Activated T-helper 1 cell treated with Interleukin-2 at 50 U/mL for 16 hours (primary cell): ENCODE measurements at places on chromosomes 7 and 10.

GRCh38 chr10:116748041-116748440 is 5.7 kb upstream of the HSPA12A start:
- DNase-seq = no peak

- no peak for DNase-seq
Measured at GRCh38 chr7:150323682-150324372, 482 bp upstream of the ACTR3C start.

DNA sequence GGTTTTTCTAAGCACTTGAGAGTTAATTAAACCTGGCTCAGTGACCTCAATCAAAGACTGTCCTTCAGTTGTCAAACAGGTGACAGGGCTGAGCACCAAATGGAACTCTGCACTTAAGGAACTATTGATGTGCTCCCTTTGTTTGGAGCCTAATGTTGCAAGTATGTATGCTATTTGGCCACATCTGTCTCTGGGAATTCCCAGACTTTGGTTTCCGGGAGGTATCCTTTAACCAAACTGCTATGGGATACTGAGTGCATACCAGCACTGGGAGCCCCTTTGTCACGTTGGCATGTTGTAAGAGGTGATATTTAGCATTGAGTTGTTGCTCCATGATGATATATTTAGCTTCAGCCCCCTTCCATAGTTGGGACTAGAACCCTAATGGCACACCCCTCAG is 25.2 kb downstream of the ASZ1 start:
- no peak for DNase-seq

- DNase-seq = no peak
Measured at GRCh38 chr7:110283056-110283455, 807.9 kb upstream of the LRRN3 start.

GRCh38 chr10:96072674-96073073 is 29.3 kb downstream of the CCNJ start:
- DNase-seq = no peak

GRCh38 chr7:18540396-18540795 is 44.8 kb downstream of the HDAC9 start:
- DNase-seq = no peak

GRCh38 chr7:93027044-93027443 is 90.7 kb downstream of the SAMD9 start:
- no peak for DNase-seq

- DNase-seq = no peak
Measured at GRCh38 chr7:148589640-148590039, 926 bp upstream of the C7orf33 start.

GRCh38 chr7:44277851-44278250 is 47.5 kb downstream of the CAMK2B start:
- no peak for DNase-seq

DNA sequence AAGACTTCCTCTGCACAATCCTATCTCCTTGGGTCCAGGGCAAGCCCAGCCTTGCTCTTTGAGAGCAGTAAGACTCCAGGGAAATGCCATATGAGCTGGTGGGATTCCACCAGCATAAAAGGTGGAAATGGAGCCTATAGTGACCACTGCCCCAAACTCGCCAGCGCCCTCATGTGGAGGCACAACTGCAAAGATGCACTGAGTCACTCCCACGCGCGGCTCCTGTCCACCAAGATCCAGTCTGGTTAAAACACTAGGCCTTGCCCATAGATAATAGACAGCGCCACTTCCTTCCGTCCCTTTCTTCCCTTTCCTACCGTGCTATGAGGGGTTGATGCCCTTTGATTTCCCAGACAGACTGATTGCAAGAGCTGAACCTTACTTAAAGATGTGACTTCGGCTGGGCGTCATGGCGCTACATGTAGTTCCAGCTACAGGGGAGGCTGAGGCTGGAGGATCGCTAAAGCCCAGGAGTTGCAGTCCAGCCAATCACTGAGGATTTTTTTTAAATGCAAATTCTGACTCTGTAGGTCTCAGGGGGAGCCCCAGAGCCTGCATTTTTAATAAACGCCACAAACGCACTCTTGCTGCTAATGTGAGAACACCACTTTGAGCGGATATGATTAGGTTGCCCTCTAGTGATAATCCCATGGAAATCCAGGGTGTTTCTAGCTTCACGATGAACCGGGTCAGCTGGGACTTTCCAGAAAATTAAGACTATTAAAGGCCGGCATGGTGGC is 136.5 kb downstream of the EPC1 start:
- DNase-seq = no peak

GRCh38 chr10:83178526-83178925 is 960.8 kb upstream of the GHITM start:
- no peak for DNase-seq

DNA sequence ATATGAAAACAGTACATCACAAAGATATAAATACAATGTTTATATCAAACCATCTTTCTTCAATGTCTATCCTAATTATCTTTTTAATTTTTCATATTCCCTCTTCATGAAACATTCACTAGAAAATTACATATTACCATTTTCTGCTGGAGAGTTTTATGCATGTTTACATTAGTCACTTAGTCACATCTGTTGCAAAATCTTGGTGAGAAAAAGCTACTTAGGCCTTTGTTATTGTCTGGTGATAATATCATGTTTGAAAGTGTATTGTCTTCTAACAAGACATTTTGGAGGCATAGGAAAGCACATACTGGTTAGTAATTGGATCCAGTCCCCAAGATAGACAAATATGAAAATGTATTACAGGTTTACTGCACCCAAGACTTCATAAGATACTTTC is 163.6 kb downstream of the GNAI1 start:
- DNase-seq = no peak

- no peak for DNase-seq
Measured at GRCh38 chr7:148289630-148290029, 300.9 kb upstream of the C7orf33 start.

DNA sequence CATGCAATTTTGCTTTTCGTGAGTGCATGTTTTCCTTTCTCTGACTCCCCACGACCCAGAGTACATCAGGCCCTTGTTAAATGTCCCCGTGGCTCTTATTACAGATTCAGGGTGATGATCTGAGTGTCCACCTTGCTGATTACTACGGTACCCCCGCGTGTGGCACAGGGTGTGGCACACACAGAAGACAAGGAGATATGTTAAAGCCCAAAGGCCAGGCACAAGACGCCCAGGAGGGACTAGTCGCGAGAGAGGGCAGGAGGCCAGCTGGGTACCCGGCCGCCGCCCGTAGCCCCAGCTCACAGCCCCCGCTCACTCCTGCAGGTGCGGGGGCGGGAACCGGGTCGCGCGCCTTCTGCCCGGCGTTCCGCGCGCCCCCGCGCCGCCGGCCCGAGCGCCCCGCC is 281 bp upstream of the EXOC6 start:
- no peak for DNase-seq

DNA sequence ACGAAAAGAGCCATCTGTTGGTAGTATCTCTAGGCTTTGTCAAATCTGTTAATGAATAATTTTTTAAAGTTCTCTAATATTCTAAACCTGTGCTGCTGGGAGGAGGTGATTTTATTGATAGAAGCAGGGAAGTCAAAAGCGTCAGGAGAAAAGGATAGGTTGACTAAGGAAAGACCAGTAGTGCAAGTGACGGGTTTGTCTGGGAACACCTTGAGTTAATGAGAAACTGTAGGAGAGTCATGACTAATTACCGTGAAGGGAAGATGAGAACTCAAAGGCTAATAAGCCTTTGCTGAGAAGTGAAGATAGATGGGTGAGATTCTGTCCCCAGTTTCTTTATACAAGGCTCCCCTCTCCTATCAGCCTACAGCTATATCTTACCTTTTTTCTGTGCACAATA is 5.0 kb upstream of the PDK4 start:
- no peak for DNase-seq

- no peak for DNase-seq
Measured at GRCh38 chr10:97080051-97080776, 105.5 kb downstream of the SLIT1 start.

GRCh38 chr7:25598765-25599164 is 370.5 kb upstream of the NPVF start:
- no peak for DNase-seq

- DNase-seq = no peak
Measured at GRCh38 chr7:159059629-159060028, 85.0 kb downstream of the VIPR2 start.

- no peak for DNase-seq
Measured at GRCh38 chr10:35783305-35783838, 141.3 kb upstream of the FZD8 start.

- DNase-seq = no peak
Measured at GRCh38 chr10:80281784-80282765, 7.4 kb downstream of the MAT1A start.

DNA sequence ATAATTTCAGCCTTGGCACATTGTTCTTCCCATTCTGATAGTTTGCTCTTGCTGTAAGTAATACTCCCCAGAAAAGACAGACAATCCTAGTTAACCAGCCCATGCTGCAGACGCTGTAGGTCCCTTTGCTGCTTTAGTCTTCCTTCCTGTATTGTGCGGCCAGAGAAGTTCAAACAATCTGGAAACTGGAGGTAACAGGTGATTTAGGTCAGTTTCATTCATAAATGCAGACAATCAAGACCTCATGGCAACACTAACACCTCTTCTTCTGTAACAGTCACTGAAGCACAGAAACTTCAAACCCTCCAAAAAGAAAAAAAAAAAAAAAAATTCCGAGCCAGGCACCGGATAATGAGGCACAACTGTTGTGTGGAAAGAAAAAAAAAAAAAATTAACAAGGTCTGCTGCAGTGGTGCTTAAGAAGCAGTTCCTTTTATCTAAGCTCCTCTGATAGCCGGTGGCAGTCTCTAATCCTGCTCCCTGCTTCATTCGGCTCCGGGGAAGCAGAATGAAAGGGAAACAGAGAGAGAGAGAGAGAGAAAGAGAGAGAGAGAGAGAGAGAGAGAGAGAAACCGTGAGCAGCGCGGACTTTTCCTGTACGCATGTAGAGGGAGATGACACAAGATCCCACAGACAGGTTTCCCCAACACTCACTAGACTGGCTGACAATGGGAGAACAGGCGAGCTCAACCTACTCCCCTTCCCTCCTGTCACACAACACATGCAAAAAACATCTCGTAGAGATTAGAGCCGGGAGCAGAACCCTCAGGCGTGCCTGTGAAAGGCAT is at the start of gene SEMA3A:
Gene SEMA3A, minus strand, starts transcription at position 306 of the 788 bp plus-strand sequence. Its CDS starts 203 bp downstream, at position 103.
- DNase-seq = no peak

GRCh38 chr10:102458656-102459055 is 7.3 kb upstream of the C10orf95 start:
- no peak for DNase-seq

GRCh38 chr7:66054063-66054462 is 21.6 kb upstream of the ASL start:
- DNase-seq = no peak

DNA sequence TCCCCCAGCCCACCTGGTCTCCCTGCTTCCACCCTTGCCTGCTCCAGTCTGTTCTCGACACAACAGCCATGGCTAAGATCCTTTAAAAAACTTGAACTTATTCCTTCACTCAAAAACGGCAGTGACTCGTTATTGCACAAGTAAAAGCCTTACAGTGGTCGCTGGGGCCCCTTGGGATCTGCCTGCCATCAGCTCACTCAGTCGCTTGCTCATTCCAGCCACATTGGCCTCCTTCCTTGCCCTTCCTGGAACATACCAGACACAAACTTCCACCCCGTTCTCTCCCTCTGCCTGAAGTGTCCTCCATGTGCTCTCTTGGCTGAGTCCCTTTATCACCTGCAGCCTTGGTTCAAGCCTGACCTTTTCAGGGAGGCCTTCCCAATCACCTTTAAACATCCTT is 4.7 kb downstream of the CCNY start:
- DNase-seq = no peak

DNA sequence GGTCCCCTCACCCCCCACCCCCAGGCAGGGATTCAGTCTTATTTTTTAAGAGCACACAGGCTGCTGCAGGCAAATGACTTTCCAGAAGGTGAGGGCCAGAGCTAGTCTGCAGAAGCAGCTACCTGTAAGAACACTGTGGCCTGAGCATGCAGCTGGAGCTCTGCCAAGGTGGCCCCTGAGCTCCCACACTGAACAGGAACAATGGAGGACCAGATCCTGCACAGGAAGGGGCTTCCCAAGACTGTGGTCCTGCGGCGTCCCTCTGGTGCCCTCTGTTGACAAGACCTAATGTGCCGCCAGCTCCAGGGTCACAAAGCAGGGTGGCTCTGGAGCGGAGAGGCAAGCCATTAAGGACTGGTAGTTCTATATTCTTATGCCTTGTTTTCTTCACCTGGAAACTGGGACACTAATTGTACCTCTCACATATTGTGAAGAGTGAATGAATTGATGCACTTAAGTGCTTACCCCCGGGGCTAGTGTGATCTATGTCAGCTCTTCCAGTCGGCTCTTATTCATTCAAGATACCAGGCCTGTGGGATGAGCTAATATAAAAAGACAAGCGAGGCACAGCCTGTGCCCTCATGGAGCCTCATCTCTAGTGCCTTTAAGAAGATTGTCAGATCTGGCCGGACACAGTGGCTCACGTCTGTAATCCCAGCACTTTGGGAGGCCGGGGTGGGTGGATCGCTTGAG is 8.0 kb upstream of the BEND7 start:
- no peak for DNase-seq

GRCh38 chr7:30459591-30460245 is 18.9 kb downstream of the NOD1 start:
- no peak for DNase-seq

DNA sequence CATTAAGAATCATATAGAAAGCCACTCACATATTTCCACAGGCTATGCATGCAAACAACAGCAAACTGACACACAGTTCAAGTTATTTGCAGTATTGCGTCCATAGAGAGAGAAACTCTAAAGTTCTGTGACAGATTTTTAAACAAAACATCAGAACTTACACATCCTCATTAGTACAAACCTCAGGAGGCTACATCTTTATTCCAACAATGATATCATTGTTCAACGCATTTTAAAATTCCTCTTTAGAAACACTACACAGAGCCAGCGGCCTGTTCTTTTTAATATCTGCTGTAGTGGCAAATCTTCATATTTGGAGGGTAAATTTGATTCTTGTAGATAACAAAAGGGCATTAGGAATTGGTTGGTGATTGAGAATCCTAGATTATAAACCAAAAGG is 55.9 kb upstream of the NFE2L3 start:
- no peak for DNase-seq

GRCh38 chr10:3516234-3516922 is 268.6 kb downstream of the KLF6 start:
- DNase-seq = no peak

DNA sequence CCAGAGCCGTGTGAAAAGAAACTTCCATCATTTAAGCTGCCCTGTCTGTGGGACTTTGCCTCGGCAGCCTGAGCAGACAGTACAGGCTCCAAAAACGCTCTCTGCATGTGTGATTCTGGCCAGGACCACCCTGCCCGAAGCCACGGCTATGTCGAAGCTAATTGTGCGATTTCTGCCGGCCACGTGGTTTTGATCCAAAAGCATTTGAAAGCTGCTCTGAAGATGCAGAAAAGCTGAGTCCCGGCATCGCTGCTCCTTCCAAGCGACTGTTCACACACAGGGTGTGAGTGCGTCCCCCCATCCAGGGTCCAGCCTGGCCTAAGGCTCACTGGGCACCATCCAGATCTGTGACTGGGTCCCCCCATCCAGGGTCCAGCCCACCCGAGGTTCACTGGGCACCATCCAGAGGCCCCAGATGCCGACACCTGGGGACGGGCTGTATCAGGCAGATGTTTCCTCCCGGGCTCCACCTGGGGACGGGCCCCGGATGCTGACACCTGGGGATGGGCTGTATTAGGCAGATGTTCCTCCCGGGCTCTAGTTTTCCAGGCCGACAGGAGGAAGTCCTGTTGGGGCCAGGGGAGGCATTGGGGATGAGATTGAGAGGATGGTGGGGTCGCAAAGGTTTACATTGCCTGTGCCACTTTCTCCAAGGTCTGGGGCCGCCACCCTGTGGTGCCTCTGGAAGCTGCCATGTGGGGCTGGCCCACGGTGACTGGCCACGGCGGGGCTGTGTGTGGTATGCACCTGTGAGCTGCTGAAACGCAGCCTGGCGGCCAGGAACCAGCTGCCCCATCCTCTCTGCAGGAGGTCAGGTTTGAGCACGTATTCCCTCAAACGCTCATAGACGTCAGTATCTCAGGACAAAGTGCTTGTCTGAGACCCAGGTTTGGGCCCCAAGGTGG is 527.4 kb downstream of the DNAJB6 start:
- no peak for DNase-seq
